ENCODE measurements at places on chromosomes 11 and 22.

GRCh38 chr11:119476666-119477331 is 53.8 kb upstream of the THY1 start:
- DNase-seq, result no peak

DNA sequence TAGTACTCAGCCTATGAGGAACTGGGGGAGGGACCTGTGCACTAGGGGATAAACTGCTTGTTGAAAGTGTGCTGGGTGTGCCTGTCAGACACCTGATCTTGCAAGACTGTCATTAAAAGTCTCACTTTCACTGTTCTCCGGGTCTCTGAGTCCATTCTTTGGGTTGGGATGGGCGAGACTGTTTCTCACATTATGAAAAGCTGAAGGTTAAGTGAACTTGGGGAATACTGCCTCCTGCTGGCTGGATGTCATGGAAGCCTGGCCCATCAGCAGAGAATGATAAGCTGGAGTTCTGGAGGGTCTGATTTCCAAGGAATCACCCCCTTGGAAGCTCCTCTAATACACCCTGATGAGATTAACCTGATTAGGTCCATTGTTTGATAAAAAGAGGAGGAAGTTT is 9.0 kb upstream of the VPREB1 start:
- no peak for DNase-seq

GRCh38 chr11:8229299-8230177 is 34.1 kb downstream of the LMO1 start:
- DNase-seq, result no peak

- DNase-seq, result peak; percentile 58
Observed at GRCh38 chr22:41636467-41636866, 15.4 kb downstream of the XRCC6 start.

- peak; percentile 1 for DNase-seq
Observed at GRCh38 chr11:70828593-70829082, 423.7 kb downstream of the SHANK2 start.

DNA sequence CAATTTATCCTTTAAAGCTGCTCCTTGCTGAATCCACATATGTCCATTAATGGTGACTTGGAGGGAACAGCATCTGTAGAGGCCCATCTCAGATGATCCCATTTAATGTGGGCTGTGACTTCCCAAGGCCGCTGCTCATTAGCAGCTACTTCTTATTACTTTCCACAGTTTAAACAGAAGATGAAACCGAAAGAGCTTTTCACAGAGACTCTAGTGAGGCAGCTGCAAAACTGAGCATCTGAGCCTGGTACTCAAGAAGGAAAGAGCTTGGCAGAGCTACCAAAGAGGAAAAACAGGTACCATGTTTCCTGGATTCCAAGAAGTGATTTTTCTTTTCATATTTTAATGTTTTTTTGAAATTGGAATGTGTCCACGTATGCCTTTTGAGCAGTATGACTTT is 110.5 kb upstream of the NARS2 start:
- DNase-seq, result no peak

DNA sequence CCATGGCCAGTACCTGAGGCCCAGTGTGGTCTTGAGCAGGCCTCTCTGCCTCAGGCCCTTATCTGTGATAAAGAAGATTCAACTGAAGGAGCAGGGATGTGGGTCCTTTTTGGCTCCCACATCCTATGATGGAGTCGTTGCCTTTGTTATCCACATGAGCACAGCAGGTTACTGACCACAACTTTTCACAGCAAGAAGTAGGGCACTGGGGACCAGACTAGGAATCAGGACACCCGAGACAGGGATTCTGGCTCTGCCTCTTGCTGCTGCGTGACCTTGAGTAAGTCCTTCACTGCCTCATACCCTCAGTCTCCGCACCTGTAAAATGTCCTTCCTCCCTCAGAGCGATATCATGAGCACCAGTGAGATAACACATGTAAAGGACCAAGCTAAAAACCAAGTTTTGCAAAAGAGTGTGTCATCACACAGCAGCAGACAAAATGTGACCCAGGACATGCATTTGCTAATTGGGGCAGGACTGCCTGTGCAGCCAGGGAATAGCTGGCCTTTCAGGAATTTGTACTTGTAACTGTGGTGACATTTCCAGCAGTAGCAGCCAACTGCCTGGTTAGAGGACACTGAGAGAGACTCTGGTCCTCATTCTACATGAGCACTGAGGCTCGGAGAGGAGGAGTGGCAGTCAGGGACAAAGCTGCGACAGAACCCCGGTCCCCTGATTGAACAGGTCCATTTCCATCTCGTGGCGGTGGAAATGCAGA is 13.2 kb upstream of the SMIM35 start:
- DNase-seq, result no peak

GRCh38 chr11:118791961-118792569 is 1.1 kb upstream of the DDX6 start:
- DNase-seq, result no peak

DNA sequence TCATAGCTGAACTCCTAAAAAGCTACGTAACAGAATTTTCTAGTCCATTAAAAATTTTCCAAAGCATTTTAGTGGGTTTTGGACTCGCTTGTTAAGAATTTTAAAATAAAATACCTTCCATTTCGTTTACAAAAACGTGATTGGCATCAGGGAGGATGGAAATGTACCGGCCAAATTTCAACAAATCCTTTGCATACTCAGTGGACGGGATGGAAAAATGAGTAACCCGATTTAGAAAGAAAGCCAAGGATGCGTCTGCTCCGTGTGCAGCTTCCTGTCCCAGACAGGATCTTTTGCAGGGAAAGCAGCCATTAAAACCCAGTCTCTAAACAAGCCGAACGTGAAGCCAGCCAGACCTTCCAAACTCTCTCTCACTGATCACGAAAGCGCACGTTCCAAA is 15.6 kb downstream of the TMEM184B start:
- peak; percentile 82 for DNase-seq

DNA sequence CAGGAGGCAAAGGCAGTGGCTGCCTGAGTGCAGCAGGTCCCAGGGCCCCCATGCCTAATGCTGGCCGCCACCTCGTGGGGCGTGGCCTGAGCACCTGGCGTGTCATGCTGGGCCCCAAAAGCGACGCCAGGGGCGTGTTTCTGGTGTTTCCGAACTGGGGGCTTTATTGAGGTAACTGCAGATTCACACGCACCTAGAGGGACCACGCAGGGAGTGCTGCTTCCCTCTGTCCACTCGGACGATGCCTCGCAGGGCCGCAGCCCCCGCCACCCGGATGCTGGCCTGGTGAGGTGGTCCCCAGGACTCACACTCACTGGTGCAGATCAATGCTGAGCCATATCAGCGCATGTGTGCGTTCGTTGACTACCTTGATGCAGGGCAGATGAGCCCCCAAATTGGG is 736.2 kb downstream of the BRD1 start:
- no peak for DNase-seq

GRCh38 chr11:134958336-134958640 is 546.2 kb upstream of the B3GAT1 start:
- DNase-seq, result no peak

- DNase-seq, result no peak
Observed at GRCh38 chr11:87871056-87871455, 304.2 kb downstream of the RAB38 start.

GRCh38 chr22:25091458-25091857 is 108.2 kb upstream of the CRYBB3 start:
- no peak for DNase-seq

DNA sequence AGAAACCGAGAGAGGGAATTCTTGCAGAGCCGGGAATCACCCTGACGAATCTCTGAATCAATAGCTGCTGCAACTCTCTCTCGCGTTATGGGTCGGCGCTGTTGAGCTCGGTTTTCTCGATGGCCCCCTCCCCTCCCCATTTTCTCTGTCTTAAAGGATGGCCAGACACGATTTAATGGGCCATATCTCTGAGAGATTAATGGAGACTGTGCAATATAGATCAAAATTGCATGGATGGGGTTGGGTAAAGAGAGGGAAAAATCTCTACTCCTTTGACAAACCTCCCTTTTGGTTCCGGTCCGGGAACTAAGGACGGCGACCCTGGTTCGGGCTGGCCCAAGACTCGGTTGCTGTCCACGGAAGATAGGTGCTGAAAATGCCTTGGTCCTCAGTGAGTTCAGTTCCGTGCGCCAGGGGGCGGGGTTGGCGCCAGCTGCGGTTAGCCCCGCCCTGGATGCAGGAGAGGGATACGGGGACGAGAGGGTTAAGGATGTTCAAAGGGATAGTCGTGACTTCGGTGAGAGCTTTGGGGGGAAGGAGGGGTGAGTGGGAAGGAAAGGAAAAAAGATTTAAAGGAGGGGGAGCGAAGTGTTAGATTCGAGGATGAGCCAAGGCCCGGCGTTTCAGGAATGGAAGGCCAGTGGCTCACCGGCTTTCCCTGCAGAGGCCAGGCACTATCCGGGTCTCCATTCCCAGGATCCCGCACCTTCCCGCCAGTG is 103.6 kb upstream of the HSD17B12 start:
- peak; percentile 46 for DNase-seq

GRCh38 chr11:61298663-61299244 is 3.6 kb upstream of the VWCE start:
- DNase-seq, result no peak

- DNase-seq, result no peak
Observed at GRCh38 chr11:27408246-27408800, 45.3 kb upstream of the CCDC34 start.

- no peak for DNase-seq
Observed at GRCh38 chr11:126880872-126881271, 119.7 kb downstream of the KIRREL3 start.

Data from AG10803 (cell line).